Central memory CD4-positive, alpha-beta T cell (primary cell): ENCODE measurements at places on chromosomes 7 and 10.

DNA sequence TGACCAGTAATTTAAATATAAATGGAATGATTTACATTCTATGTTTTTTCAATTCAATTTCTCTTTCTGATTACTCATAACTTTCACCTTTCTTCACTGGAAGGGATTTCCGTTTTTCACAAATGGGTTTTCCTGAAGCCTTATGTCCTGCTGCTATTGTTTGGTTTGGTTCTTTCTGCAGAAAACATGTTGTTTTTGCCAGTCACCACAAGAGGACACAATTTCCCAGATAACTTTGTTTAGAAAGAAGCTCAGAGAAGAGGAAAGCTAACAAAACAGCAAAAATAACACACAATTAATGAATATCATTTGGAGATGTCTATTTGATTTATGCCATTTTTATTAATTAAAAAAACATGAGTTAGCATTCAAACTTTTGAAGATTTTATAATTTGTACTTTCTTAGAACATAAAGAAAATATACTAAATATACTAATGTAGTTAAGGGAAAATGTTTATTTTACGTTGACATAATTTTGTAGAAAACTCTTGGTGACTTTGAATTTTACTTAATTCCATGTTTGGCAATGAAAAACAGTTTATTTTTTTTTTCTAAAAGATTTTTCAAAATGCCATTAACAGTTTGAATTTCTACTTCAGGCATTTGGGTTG is 4.6 kb upstream of the TWIST1 start:
- no peak for DNase-seq

DNA sequence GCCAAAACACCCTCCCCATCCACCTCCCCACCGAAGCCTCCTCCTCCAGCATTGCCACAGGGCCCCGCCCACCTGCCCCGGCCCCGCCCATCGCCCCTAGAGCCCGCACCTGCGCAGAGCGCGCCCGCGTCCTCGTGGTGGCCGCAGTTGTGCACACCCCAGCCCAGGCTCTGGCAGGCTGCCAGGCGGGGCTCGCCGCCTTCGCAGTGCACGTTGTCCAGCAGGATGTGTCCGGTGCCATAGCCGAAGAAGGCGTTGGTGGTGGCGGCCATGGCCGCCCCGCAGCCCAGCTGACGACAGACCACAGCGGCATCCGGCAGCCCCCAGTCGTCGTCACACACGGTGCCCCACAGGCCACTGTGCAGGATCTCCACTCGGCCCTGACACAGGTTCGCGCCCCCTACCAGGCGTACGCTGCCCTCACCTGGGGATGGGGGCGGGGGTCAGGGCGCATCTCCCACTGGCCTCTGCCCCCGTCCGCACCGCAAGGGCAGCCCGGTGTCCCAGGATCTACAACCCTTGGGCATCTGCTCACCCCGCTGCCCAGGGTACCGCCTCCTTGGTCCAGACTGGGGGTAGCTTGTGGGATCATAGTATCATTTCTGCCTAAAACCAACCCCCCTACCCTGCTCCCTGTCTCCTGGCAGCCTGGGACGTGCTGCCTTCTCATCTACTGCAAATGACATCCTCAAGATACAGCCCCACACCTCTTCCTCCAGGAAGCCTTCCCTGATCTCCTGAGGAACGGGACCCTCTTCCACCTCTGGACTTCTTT is 11.9 kb downstream of the SSC4D start:
- DNase-seq, result peak; percentile 62

DNA sequence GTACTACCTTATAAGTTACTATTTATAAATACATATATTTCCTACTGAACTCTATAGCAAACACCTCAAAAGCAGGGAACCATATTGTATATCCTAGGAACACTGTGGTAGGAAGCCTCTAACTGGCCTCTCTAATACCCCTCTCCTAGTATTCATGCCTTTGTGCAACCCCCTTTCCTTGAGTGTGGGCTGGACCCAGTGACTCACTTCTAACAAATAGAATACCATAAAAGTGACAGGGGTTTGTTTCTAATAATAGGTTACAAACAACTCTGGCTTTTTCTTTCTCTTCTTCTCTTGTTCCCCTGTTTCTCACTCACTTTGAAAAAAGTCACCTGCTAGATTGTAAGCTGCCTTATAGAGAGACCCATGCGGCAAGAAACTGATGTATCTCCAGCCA is 51.6 kb upstream of the MACC1 start:
- no peak for DNase-seq

GRCh38 chr10:33441561-33441960 is 107.1 kb upstream of the NRP1 start:
- no peak for DNase-seq

DNA sequence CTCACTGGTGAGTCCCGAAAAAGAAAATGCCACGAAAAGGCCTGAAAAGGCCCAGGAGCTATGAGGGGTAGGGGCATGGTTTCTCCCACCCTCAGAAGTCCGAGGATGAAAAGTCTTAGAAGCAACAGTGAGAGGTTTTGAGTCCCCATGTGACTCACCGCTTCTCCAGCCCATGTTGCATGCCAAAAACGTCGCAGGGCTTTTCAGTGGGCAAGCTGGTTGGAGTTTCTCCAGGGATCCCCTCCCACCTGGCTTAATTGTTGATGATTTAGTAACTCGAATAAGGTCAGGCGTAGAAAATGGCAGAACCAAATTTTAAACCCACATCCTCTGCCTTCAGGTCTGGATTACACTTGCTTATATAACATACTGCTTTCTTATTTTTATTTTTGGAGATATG is 96.3 kb upstream of the ARMC3 start:
- no peak for DNase-seq

GRCh38 chr10:96585736-96586418 is 935 bp downstream of the TM9SF3 start:
- peak; percentile 35 for DNase-seq

GRCh38 chr7:144390481-144390880 is 13.0 kb downstream of the NOBOX start:
- no peak for DNase-seq

- no peak for DNase-seq
Observed at GRCh38 chr7:79212334-79212733, 241.1 kb downstream of the MAGI2 start.

DNA sequence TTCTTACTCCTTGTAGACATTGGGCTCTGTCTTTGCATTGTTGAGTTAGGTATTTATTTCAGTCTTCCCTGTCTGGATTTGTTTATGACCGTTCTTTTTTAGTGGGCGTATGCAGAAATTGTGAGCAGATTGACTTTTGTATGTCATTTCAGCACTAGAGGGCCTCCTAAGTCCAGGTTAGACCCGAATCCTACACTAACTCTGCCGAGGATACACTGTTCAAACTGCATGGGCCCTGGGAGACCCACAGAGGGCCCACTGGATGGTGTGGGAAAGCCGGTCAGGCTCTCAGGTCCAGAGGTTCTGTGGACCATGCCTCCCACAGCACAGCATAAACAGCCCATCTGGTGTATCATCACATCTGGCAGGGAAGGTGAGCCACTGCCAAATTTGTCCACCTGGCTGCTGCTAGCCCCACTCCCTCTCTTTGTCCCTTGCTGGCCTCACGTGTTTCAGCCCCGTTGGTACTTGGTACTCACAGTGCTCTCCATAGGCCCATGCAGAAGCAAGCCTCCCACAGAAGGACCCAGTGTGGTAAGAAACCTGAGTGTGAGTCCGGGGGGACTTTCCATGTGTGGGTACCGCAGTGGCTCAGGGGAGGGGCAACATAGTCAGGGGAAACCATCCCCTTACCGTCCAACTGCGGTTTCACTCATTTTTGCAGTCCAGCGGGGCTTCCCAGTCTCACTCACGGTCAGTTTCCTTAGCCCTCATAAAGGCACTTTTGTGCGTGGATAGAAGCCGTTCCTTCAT is 112.8 kb downstream of the APBB1IP start:
- no peak for DNase-seq

GRCh38 chr10:35200487-35200886 is 73.8 kb downstream of the CREM start:
- no peak for DNase-seq

GRCh38 chr7:73452999-73453635 is 19.5 kb downstream of the FZD9 start:
- DNase-seq, result no peak

DNA sequence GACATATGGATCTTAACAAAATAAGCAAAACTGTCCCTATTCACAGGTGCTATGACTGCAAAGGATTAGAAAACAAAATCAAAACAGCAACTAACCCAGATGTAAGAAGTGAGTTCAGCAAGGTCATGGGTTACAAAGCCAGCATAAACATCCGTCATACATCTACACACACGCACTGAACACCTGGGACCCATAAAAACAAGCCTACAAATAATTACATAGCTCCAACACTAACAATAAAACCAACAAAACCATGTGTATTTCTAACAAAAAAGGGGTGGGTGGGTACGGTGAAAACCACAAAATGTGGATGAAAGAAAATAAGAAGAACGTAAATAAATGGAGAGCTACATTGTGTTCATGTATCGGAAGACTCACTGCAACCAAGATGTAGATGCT is 256.8 kb downstream of the ELFN1 start:
- DNase-seq, result peak; percentile 71

DNA sequence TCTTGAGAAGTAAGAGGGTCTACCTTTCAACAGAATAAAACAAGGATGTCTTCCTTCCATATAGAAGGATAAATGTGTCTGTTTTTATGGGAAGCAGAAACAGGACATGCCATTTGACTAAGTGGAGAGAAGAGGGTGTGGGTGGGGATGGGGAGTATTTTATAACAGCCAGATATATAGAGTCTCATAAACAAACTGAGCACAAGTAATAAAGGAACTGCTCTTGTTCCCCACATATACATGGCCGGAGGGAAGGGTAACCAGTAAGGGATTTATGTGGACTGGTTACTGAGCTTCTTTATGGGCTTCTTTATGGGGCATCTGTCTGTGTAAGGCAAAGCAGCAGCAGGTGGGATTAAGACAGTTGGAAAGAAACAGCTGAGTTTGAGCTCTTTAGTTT is 558.1 kb downstream of the REEP3 start:
- no peak for DNase-seq

GRCh38 chr7:130881799-130882141 is 147.8 kb upstream of the KLF14 start:
- no peak for DNase-seq

- no peak for DNase-seq
Observed at GRCh38 chr7:113207931-113208330, 89.6 kb upstream of the SMIM30 start.

DNA sequence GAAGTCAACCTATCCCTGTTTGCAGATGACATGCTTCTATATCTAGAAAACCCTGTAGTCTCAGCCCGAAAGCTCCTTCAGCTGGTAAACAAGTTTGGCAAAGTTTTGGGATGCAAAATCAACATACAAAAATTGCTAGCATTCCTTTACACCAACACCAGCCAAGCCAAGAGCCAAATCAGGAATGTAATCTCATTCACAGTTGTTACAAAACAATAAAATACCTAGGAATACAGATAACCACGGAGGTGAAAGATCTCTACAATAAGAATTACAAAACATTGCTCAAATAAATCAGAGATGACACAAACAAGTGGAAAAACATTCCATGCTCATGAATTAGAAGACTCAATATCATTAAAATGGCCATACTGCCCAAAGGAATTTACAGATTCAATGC is 50.4 kb upstream of the ZNF365 start:
- no peak for DNase-seq

DNA sequence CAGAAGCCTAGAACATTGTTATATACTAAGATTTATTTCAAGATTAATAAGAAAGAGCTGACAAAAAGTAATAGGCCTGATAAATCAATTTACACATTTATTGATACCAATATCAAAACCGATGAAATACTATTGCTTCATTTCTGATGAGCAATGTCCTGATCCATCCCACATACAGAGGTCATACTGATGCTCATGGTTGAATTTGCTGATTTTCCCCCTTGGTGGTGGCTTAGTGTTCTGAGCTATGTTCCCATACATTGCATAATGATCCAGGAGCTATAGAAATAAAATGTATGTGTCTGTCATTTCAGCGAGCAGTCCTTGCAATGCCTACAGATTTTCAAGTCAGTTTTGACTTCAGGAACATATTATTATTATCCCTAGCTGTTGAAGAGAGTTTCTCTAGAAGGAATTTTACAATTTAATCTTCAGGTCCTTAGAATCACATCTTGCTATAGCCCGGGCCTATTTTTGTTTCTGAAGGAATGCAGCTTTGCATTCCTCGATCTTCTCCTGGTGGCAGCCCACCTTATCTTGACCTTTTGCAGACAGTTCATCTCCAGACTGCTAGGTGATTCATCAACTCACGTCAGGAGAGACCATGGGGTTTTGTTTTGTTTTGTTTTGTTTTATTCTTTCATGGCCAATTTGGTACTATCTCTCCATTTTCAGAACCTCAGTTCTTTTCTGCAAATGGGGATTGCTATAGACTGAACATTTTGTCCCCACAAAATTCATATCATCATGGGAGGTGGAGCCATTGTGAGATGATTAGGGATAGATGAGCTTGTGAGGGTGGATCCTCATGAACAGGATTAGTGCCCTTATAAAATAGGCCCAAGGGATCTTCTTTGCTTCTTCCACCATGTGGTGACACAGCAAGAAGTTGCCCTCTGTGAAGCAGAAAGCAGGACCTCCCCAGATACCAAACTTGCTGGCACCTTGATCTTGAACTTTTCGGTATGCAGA is 465.6 kb upstream of the IGFBP3 start:
- DNase-seq, result no peak

GRCh38 chr7:124489925-124490324 is 275.7 kb downstream of the GPR37 start:
- DNase-seq, result no peak

GRCh38 chr7:16985621-16986020 is 103.8 kb upstream of the AGR3 start:
- DNase-seq, result no peak

- no peak for DNase-seq
Observed at GRCh38 chr7:27248911-27249723, 6.5 kb downstream of the EVX1 start.

GRCh38 chr7:3591944-3592343 is 290.9 kb downstream of the SDK1 start:
- DNase-seq, result no peak

DNA sequence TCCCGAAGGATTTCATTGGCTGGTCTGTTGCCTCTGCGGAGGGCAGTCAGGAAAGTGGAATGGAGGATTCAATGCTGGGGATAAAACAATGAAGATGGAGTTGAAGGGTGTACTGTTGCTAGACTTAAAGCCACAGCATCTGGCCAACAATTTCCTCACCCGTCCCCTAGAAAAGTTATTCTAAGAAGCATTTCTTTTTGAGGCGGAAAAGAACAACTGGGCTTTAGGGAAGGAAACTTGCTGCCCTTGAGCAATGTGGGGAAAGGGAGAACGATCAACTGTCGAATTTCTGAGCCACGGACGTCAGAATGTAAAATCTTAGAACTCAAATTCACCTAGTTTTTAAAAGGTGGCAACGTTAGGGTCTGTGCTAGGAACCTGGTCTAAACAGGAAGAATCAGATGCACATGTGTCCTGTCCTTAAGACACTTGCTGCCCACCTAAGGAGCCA is 664 bp downstream of the FMC1 start:
- DNase-seq, result peak; percentile 6

DNA sequence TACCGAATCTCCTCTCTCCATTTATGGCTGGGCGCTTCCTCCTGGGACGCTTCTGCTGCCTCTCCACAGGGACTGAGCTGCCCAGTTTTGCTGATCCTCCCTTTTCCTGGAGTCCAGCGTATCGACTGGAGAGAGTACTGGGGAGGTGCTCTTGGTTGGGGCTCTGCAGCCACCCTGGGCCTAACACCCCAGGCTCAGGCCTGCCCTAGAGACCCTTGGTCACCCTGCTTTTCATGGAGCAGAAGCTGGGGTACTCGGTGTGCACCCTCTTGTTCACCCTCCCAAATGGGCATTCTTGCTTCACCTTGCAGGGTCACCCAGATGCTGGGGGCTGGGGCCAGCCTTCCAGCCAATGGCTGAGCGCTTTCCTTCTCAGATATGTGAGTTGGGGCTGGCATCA is 88.8 kb upstream of the RET start:
- no peak for DNase-seq

GRCh38 chr10:11553773-11554381 is 57.6 kb downstream of the USP6NL start:
- no peak for DNase-seq
